ENCODE measurements at places on chromosomes 13 and 19.

DNA sequence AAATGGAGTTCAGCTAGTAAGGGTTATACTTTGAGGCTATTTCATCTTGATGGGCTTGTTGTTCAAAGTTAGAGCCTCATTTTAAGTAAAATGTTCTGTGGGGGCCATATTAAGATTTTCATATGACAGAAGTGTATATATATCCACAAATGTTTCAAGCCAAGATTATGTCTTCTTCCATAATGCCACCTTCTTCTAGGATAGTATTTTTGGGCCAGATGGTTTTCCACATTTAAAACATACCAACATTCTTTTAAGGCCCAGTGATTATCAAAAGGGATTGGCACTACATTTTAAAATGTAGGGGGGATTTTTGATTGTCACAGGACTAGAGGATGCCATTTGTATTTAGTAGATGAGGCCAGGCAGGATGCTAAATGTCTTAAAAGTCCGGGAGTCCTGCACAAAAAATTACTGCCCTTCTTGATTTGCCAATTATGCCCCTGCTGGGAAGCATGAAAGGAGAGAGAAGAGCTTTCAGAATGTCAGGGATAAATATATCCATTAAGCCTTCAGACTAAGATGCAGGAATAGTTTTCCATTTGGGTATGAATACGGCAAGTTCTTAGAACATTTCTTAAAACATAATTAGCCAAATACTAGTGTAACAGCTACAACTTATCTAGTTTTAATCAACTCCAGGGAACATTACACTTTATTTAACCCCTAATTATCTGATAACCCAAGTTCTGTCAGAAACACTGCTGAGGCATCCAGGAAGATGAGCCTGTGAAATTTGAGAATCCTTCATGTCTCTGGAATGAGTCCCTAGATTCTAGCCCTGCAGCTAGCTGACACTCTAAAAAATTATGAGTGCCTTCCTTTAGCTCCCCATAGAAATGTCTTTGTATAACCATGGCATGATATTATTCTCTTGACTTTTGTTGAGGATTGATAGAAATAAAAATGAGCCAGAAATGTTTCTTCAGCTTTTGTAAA lies 34.0 kb downstream of the ITM2B start:
- no peak for DNase-seq

DNA sequence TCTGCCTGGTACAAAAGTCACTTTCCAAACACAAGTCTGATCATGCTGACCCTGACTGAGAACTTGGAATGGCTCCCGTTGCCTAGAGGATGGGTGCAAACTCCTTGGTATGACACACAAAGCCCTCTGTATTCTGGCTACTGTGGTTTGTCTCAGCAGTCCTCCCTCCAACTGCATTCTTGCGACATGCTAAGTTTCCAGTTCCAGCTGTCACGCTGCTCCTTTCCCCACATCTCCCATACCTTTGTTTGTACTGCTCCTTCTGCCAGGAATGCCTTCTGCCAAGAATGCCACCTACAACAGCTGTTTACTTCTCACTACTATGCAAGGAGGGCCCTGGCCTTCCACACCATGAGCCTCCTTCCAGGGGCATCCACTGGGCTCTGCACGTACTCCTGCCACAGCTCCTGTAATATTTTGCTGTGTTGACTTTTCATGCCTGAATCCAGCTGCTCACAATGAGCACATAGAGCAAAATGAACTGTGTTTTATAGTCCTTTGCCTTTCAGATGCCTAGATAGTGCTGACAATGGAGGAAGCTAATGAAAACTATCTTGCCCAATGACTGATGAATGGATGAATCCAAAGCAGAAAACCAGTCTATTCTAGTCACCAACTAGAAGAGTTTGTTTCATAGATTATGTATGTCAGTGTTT lies 543.7 kb downstream of the EFNB2 start:
- no peak for DNase-seq

- DNase-seq, result no peak
Observed at GRCh38 chr13:46173656-46174055, 8.3 kb downstream of the LCP1 start.

- no peak for DNase-seq
Observed at GRCh38 chr19:3995607-3996006, 10.3 kb upstream of the EEF2 start.

DNA sequence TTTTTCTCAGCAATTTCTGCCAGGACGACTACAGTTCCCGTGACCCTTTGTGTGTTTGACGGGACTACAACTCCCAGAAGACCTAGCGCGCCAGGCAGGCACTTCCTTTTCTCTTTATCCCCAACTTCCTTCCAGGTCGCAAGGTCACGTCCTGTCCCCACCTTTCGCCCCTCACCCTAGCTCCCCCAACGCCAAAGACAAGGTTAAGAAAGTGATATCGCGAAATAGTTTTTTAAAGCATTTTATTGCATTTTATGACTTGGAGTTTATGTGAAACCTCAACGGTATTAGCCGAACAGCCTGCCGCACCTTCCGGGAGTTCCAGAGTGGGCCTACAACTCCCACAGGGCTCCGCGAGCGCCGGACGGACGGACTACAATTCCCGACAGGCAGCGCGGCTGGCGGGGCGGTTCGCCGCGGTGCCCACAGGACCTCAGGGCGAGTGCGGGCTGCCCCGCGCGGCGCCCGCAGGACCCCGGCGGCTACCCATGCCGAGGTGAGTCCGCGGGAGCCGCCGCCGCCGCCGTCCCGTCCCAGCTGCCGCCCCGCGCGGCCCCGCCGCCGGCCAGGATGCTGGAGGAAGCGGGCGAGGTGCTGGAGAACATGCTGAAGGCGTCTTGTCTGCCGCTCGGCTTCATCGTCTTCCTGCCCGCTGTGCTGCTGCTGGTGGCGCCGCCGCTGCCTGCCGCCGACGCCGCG lies at the start of gene NCLN:
Gene NCLN, plus strand, starts transcription at position 470 of the 699 bp plus-strand sequence. Its CDS starts 101 bp downstream, at position 571.
- peak; percentile 93 for DNase-seq

GRCh38 chr13:112893570-112894422 lies 75.2 kb upstream of the MCF2L start:
- no peak for DNase-seq

DNA sequence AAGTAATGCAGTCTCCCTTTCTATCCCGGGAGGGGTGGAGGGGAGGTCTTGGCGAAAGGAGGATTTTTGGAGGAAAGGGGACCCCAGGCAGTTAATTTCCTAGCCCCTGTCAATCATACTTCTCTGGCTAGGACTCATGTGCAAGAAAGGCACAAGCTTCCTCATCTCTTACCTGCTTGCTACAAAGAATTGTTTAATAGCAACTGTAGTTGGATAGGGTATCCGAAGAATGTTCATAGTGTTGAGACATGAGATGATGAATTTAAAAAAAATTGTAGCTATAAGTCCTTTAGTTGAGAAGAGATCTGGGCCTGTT lies 525 bp downstream of the BORA start:
- no peak for DNase-seq

- DNase-seq, result no peak
Observed at GRCh38 chr19:34337739-34338138, 27.3 kb upstream of the GPI start.

GRCh38 chr13:110344320-110344719 lies 37.2 kb downstream of the COL4A2 start:
- DNase-seq, result no peak

- no peak for DNase-seq
Observed at GRCh38 chr13:41827507-41828213, 133.2 kb downstream of the VWA8 start.

DNA sequence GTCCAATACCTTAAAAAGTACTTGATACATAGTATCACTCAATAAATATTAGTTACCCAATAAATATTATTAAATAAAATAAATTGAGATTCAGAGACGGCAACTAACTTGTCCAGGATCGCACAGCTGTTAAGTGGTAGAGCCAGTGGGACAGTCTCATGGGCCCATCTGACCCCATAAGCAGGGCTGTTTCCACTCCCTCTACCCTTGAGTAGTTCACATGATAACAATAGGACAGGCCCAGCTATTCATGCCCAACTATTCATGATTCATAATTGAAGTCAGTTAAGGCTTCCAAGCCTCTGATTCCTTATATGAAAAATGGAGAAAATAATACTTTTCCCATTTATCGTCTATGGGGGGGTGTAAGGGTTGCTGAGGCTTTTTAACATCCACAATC lies 78.2 kb downstream of the C13orf42 start:
- DNase-seq, result no peak

Measured in activated CD4-positive, alpha-beta T cell treated with anti-CD3 and anti-CD28 coated beads, Interleukin-2, amount 50 U/mL, for 48 hours (primary cell).